ENCODE measurements at places on chromosomes 4 and X. TPM values are rescaled to one million over a fixed set of nuclear protein-coding genes. Genes with fewer than 3 reads are reported as not detected.

- no peak for DNase-seq
These were observed 17.9 kb downstream of the VEGFC start for GRCh38 chr4:176774852-176775251.

The MAGEE1 gene
- total RNA-seq = 2.0 TPM

The PPBP gene
- total RNA-seq = not detected

- DNase-seq = no peak
These were observed 89.8 kb upstream of the ARMCX2 start for GRCh38 chrX:101749436-101749835.

GRCh38 chr4:158079661-158080060 lies 93.2 kb downstream of the GASK1B start:
- no peak for DNase-seq

GRCh38 chr4:54566608-54567007 lies 91.1 kb upstream of the KIT start:
- no peak for DNase-seq

GRCh38 chr4:40196724-40197281 lies at the start of gene RHOH:
Gene RHOH, plus strand, starts transcription at chr4:40197031. Its CDS starts 46,356 bp downstream, at chr4:40243387.
- DNase-seq = peak; percentile 86

The HMGN5 gene
- 3.3 TPM for total RNA-seq

The TMPRSS11B gene
- total RNA-seq = not detected

The MTTP gene
- 0.64 TPM for total RNA-seq

The TRIM60 gene
- total RNA-seq = not detected

- DNase-seq = no peak
These were observed 18.9 kb upstream of the CABS1 start for GRCh38 chr4:70315928-70316327.

The SRP72 gene
- total RNA-seq = 145 TPM

The TMSB15A gene
- total RNA-seq = not detected

DNA sequence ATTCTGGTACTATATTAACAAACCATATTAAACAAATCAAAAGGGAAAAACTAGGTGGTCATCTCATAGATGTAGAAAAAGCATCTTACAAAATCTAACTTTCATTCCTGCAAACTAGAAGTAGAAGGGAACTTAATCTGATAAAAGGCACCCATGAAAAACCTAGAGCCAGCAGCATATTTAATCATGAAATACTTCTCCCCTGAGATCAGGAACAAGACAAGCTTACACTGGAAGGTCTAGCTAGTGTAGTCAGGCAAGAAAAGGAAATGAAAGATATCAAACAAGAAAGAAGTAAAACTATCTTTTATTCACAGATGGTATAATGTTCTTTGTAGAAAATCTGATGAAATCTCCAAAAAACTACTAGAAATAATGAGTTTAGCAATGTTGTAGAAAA lies 41.2 kb downstream of the ATP10D start:
- no peak for DNase-seq

DNA sequence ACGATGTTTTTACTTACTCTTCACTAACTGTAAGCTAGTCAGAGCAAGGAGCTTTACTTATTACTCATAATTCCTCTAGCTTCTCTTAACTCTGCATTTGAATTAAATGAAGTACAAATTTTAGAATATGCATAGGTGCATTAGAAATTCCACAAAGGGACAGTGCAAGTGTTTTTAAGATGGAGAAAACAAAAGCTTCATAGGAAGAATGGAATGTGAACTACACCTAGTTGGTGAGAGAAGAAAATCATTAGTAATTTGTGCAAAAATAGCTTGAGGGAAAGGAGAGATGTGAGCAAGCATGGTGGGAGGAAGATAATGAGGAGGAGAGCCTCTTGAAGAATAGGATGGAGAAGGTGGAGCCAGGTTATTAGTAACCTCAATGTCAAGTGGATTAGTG lies 77.5 kb upstream of the SMARCA5 start:
- no peak for DNase-seq

- no peak for DNase-seq
These were observed 238.5 kb downstream of the PRR32 start for GRCh38 chrX:127057891-127058619.

The GC gene
- not detected for total RNA-seq

The FRMD7 gene
- total RNA-seq = not detected

The CSN1S1 gene
- total RNA-seq = not detected

DNA sequence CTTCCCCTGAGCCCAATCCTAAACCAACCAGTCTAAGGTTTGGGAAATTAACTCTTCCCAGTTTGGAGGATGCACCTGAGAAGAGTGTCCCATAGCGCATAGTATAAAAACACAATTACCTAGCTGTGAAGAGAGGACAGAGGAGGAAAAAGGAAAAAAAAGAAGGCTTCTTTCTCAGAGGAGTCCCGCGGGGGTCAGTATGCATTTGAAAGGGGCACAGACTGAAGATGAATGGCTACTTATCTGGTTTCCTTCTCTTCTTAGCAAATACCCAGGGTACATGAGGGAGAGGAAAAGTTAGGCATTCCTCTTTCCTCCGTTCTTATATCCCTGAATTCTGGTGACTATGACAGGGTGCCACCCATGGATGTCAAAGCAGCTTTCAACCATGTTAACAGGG lies 96.9 kb downstream of the TMEM47 start:
- no peak for DNase-seq

DNA sequence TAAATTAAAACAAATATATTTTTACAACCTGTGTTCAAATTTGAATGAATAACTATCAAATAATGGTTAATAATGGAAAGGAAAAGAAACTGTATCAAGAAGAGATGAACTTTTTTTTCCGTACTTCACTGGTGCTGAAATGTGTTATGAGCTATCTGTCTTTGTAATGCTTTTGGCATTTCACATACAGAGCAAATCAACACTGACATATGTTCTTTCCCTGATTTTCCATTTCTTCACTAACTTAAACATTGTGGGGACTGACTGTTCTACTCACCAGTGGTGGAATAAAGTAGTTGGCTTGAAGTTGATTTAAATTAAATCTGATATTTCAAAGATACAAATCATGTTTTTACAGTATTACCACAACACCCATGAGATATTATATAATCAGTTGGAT lies 304.0 kb upstream of the BMP3 start:
- no peak for DNase-seq

GRCh38 chrX:97490656-97491055 lies 606.9 kb downstream of the RPA4 start:
- no peak for DNase-seq

The IQSEC2 gene
- 0.48 TPM for total RNA-seq

DNA sequence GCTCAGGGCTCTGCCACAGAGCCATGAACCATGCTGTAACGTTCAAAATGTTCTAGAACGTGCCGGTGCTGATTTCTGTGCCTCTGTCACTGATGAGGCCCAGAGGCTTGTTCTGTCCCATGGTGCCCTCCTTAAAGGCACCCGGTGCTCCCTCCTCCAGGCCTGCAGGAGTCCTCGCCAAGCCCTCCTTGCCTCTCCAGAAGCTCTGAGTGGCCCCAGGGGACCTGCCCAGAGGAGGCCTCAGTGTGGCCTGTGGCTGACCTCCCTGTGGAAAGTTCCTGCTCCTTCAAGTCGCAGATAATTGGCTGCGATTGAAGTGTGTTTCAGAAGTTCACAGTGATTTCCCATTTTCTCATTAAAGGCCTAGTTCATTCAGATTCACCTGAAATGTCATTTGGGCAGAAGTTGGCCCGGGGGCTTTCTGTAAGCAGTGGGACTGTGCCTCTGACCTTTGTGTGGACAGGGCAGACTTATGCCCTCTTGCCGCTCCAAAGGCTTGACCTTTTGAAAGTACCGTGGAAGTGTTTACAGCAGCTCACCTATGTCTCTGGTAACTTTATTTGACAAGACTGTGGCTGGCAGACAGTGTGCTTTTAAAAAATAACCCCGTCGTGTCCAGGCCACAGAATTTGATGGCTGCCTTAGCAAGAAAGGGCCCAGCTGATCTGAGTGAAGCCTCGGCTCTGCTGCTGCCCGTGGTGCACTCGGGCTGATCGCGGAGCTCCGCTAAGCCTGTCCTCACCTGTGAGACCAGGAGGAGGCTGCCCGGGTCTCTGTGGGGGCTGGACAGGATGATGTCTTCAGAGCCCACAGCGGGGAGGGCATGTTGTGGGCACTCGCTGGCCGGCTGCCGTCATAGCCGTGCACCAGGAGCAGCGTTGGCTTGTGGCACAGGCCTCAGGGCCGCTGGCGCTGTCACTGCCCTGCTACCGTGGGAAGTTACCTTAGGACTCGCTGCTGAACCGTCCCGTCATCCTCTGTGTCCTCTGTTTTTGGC lies 25.3 kb downstream of the TRMT44 start:
- no peak for DNase-seq

The OPRPN gene
- not detected for total RNA-seq

The MAGIX gene
- 1.2 TPM for total RNA-seq

- no peak for DNase-seq
These were observed 143.9 kb downstream of the BCOR start for GRCh38 chrX:39953879-39954278.

GRCh38 chr4:105652286-105652888 lies 56.1 kb downstream of the INTS12 start:
- no peak for DNase-seq

The SLC4A4 gene
- total RNA-seq = 3.1 TPM

- no peak for DNase-seq
These were observed 63.3 kb downstream of the USP9X start for GRCh38 chrX:41148553-41148952.

The FRAS1 gene
- 0.17 TPM for total RNA-seq

GRCh38 chrX:95071052-95071451 lies 1397.0 kb downstream of the FAM133A start:
- DNase-seq = no peak

- DNase-seq = no peak
These were observed 3.7 kb upstream of the TEX13D start for GRCh38 chrX:124328765-124329164.

The GAGE12H gene
- not detected for total RNA-seq
